ENCODE measurements at places on chromosomes 12 and 14.

DNA sequence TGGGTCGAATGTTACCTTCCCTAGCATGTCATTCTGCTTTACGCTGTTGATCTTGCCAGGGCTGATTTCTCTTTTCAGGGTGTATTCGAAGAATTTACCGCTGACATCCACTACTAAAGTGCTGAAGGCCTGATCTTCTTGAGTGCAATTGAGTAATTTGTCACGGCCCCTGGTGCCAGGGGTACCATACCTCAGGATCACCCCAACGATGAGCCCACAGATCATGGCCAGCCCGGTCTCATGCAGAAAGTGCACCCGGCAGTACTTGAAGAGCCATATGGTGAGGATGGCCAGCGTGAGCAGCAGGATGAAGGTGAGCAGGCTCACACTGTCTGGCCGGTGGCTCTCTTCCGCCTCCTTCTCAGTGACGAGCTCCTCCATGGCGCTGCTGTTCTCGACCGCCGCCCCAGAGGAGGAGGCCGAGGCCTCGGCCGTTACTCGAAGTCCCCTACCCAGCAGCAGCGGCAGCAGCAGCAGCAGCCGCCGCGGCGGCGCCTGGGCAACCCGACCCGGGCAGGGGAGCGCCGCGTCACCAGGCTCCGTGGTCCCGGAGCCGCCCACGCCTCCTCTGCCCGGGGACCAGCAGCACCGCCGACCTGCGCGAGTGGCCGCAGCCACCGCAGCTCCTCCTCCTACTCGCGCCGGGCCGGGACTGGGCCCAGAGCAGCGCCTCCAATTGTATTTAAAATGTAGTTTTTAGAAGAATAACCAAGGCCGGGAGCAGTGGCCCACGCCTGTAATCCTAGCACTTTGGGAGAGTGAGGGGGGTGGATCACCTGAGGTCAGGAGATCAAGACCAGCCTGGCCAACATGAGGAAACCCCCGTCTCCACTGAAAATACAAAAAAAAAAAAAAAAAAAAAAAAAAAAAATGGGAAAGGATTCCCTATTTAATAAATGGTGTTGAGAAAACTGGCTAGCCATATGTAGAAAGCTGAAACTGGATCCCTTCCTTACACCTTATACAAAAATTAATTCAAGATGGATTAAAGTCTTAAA is 58.5 kb upstream of the TMPO start:
- no peak for DNase-seq

DNA sequence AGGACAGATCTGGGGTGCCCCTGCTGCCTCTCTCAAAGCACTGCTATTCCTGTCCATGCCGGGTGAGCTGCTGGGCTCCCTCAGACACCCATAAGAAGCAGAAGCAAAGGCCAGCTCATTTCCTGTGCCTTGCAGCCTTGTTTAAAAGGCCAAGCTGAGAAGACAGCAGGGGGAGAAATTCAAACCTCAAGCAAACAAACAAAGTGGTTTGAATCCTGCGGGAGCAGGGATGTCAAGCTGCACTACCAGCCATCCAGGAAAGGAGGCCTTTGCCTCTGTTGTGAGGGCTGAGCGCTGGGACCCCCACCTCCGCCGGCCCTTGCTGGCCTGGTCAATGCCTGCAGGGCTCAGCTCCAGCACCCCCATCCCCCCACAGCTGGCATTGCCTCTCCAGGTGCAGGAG is 176.5 kb downstream of the PIWIL1 start:
- DNase-seq = no peak

DNA sequence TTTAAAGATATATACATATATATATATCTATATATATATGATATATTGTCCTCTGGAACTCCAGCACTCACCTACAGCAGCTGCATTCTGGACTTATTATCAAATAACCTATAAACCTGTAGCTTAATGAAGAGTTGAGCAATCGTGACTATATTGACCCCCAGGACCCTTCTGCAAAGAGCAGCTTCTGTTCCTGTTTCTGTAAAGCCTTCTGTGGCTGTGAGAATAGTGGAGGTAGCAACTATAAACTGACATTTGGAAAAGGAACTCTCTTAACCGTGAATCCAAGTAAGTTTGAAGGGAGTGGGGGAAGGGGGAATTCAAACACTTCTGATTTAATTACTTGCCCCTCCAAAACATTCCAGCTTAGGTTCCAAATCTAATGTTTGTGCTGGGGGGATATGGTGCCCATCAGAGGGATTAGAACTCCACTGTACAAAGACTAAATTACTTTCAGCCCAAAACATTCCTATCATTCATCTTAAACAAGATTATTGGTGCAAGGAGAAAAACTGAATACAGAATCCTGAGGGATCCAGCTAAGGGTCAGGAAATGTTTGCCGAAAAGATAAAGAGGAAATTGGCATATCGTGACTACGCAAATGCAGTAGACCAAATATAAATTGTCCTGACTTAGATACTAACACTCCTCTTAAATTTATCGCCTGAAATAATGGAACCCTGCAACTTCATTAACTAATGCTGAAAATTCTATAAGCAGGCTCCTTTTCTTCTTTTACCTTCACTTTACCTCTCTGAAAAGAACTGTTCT is 106.1 kb downstream of the DAD1 start:
- DNase-seq = no peak

- no peak for DNase-seq
These were observed 18.2 kb upstream of the PPFIBP1 start for GRCh38 chr12:27505761-27506160.

GRCh38 chr12:52018433-52019112 is 11.8 kb downstream of the TAMALIN start:
- no peak for DNase-seq

GRCh38 chr12:46485853-46486252 is 113.3 kb upstream of the SLC38A2 start:
- no peak for DNase-seq

- peak; percentile 39 for DNase-seq
These were observed 1.4 kb upstream of the CCDC85C start for GRCh38 chr14:99605299-99605961.

DNA sequence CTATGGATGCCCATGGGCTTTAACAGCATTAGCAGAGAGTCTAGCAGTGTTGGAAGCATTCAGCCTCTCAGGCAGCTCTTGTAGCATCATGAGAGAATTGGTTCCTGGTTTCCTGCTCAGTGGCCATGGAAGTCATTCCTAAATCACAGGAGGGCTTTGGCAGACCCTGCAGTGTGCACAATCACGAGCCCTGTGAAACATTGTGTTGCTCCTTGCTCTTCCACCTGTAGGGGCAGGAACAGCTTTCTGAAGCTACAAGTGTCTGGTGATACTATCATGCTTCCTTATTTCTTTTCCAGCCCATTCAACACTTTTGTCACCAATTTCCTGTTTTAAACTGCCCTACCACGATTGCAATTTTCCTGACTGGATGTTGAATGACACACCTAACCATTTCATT is 402.2 kb upstream of the USP15 start:
- no peak for DNase-seq

DNA sequence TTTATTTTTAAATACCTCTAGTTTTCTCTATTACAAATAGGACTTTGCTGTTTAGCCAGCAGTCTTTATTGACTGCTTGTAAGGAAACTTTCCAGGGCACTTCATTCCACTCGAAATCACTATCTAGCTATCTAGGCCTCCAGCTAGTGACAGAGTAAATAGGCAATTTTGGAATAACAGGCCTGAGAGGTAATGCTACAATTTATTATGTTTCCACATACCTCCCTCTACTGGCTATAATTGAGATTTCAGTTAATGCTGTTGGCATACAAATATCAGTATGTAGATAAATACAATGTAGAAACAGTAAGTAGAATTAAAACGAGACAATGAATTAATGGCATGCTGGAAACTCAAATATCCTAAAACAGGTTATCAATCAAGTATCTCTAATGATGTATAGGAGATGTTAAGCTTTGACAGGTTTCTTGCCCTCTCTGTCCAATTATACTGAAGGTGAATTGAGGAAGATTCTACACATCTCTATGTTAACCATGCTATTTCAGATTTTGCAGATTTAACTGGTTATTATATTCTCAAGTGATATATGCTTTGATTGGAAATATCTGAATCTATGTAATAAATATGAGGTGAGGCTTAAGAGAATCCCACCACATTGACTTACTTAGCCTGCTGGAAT is 7.2 kb downstream of the DTD2 start:
- DNase-seq = peak; percentile 50

GRCh38 chr12:114163771-114164170 is 197.6 kb upstream of the RBM19 start:
- peak; percentile 21 for DNase-seq

DNA sequence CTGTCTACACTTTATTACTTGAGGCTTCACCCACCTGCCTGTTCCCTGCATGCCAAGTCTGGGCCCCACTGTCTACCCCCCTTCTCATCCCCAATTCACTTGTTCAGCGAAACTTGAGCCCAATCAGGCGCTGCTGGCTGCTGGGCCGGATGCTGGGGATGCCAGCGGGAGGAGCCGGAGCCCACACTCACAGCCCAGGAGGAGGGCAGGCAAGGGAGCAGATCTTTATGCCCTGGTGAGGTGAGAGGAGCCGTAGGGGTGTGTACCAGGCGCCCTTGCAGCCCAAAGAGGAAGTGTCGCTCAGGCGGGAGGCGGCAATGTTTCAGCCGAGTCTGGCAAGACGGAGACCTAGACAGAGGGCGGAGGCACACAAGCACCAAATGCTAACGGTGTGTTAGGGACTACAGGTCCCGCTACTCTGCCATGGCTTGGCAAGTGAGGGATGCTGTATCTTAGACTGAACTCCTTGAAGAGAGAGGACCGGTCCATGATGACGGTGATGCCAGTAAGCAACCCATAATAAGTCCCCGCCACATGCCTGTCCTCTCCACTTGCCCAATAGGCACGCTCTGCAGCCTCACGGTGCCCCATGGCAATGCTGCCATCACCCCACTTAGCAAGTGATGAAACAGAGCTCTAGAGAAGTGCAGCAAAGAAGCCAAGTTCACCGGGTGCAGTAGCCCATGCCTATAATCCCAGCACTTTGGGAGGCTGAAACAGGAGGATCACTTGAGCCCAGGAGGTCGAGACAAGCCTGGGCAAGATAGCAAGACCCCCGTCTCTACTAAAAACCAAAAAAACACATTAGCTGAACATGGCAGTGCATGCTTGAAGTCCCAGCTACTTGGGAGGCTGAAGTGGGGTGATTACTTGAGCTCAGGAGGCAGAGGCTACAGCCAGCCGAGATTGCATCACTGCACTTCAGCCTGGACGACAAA is 41.6 kb downstream of the LRRC74A start:
- DNase-seq = no peak

- no peak for DNase-seq
These were observed 3.7 kb downstream of the SLC38A1 start for GRCh38 chr12:46265102-46265501.

DNA sequence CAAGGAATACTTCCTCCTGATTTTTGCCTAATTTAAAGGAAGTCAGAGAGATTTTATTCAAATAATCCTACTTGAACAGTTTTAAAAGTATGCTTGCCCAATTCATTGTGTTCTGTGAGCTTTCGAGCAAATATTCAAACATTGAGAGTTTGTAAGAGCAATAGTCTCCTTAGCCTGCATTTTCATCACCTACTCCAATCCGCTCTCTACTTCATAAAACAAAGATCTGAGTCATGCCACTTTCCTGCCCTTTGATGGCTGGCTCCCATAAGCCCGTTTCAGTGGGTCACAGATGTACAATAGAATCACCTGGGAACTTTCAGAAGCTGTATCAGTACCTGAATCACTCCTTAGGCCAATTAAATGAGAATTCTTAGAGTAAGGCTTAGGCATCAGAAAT is 319.2 kb downstream of the PDZRN4 start:
- no peak for DNase-seq

- peak; percentile 93 for DNase-seq
These were observed 549 bp upstream of the WDR89 start for GRCh38 chr14:63642229-63642611.

GRCh38 chr14:89348722-89349121 is 68.3 kb downstream of the FOXN3 start:
- DNase-seq = no peak

- no peak for DNase-seq
These were observed 63.4 kb downstream of the ASCL1 start for GRCh38 chr12:103020839-103021238.

- peak; percentile 86 for DNase-seq
These were observed at the start of gene BCL2L2 for GRCh38 chr14:23306412-23307145. Gene BCL2L2 (plus strand): TSS chr14:23306833. CDS start chr14:23307768, 935 bp downstream.

DNA sequence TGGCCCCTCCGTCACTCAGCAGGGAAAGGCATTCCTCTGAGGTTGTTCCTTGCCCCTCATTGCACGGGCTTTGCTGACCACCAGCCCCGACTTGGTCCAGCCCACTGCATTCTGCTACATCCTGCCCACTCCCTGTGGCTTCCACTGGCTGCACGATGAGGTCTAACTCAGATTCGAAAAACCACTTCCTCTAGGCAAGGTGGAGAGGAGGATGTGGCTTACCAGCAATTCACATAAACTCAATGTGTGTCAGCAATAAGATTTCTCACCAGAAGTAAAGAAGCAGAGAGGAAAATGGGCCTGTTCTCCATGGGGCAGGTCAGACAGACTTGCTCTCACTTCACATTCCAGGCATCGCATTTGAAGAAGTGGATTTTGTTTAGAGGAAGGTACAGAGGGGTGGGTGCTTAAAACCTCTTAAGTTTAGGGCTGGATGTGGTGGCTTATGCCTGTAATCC is 14.7 kb downstream of the GPR68 start:
- DNase-seq = no peak

DNA sequence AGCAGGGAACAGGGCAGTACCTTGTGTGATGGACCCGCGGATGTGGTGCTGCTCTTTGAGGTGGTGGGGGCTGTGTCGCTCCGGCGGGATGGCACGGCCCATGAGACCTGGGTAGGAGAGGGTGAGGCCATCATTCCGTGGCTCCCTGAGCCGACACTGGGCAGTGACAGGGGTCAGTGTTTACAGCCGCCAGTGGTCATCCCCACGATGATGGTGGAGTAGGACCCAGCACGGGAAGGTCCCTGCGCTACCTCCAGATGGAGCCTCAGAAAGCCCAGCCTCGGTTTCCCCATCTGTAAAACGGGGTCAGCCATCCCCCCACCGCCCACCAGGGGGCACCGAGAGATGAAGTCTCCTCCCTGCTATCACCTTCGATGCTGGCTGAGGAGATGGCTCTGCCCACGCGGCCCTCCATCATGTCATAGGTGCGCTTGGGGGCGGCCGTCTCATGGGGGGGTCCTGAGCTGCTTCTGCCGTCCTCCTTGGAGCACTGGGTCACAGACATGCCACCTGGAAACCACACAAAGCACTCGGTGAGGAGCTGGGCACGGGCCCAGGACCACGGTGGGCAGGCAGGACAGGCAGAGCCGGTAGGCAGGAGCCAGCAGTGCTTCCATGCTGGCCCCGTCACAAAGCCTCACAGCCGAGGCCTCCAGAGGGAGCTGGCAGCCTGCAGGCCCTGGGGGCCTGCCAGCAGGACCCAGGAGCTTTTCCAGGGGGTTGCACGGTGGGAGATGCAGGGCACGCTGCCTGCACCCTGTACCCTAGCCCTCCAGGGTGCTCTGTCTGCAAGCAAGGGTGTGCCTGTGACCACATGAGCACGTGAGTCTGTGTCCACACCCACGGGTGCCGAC is 53.1 kb downstream of the RFLNA start:
- DNase-seq = no peak

Data from HT-29 (cell line).